ENCODE measurements at places on chromosomes 1 and 21.

GRCh38 chr21:46061950-46062349 lies 36.0 kb upstream of the COL6A2 start:
- DNase-seq, result no peak

- no peak for DNase-seq
Measured at GRCh38 chr1:37469386-37469785, 5.0 kb upstream of the ZC3H12A start.

GRCh38 chr1:102435483-102435882 lies 438.8 kb upstream of the OLFM3 start:
- no peak for DNase-seq

DNA sequence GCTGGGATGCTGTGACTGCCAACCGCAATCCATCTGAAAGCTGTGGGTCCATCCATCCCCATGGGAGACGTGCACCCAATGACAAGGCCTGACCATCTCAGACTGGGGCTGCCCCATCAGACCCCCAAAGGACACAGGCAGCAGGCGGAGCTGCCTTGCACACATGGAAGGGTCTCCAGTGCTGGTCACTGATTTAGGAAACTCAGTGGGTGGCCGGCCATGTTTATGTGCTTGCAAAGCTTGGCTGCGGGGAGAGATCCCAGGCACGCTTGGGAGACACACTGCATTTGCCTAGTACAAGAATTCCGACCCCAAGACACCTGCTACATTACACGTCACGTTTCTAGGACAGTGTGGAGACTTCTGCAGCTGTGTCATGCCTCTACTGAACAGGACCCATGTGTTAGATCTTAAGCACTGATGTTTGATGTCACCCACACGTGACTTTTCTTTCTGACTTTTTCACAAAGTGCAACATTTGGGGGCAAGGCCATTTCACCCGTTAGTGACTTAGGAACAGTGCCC lies 181.4 kb downstream of the CLIC6 start:
- no peak for DNase-seq

- DNase-seq, result peak; percentile 34
Measured at GRCh38 chr1:25799935-25800702, at the start of gene SELENON. SELENON (plus strand) TSS chr1:25800193; CDS start chr1:25800231, 38 bp downstream.

- peak; percentile 7 for DNase-seq
Measured at GRCh38 chr21:29376556-29376955, 77.8 kb downstream of the BACH1 start.

DNA sequence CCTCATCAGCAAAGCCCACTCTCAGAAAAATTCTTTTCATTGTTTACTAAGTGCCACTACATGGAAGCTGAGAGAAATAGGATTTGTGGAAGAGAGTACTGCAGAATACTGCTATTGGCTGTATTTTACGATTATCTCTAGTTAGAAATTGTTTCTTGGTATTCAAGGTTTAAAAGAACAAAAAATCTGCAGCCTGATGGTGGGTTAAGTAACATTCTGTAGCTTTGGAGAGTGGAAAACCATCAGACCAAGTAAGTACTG lies 27.3 kb downstream of the PTTG1IP start:
- DNase-seq, result no peak

GRCh38 chr1:207918011-207918410 lies 7.1 kb upstream of the CD34 start:
- no peak for DNase-seq

DNA sequence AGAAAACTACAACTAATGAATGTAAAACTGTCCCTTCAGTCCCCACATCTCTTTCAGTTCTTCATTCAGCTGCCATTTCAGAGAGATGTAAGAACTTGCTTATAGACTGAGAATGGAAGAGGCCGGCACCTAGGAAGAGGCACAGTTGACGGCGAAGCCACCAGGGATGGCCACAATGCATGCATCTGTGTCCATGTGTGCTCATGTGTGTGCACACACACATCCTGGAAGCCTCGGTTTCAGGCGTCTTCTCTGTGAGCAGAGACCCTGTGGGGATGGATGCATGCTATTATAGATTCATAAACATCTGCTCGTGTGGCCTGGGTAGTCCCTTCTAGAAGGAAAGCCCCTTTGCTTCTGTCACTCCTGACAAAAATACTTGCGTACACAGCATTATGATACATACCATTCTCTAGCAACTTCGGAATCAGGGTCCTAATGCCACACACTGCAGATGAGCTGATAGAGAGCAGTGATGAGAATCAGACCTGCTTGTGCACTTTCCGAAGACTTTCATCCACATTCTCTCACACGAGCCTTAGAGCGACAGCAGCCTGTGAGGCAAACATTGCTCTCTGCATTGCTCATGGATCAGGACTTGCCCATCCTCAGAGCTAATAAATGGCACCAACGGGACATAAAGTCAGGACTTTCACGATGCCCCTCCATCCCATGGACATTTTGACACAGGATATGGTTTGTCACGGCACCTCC lies 12.4 kb upstream of the GPR61 start:
- no peak for DNase-seq

DNA sequence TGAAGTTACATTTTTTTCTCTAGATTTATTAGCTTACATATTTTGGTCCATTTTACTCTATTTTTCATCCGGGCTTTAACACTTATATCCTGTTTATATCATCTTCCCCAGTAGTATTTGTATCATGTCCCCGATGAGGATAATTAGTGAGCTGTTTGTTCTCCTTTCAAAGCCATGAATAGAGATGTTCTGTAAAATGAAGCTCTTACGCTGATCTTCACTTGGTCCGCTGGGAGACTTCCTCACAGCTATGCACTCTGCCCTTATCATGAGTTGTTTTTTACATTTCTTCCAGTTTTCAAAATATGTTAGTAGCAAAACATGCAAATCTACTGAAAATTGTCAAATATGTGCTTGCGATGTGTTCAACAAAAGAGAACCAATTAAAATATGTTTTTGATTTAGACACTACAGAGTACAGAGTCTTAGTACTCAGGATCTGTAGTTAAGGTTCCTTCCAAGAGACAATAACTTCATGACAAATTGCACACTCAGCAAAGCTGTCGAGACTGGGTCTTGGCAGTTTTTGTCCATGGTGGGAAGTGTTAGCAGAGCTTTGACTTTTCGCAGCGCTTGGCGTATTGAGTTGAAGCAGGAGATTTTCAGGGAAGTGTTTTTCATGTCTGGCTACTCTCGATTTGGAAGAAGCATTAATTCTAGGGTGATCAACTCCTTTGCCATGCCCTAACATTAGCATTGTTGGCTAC lies 292.0 kb upstream of the ADAMTS5 start:
- DNase-seq, result no peak
